T-helper 1 cell (primary cell): ENCODE measurements at places on chromosomes 4 and X.

DNA sequence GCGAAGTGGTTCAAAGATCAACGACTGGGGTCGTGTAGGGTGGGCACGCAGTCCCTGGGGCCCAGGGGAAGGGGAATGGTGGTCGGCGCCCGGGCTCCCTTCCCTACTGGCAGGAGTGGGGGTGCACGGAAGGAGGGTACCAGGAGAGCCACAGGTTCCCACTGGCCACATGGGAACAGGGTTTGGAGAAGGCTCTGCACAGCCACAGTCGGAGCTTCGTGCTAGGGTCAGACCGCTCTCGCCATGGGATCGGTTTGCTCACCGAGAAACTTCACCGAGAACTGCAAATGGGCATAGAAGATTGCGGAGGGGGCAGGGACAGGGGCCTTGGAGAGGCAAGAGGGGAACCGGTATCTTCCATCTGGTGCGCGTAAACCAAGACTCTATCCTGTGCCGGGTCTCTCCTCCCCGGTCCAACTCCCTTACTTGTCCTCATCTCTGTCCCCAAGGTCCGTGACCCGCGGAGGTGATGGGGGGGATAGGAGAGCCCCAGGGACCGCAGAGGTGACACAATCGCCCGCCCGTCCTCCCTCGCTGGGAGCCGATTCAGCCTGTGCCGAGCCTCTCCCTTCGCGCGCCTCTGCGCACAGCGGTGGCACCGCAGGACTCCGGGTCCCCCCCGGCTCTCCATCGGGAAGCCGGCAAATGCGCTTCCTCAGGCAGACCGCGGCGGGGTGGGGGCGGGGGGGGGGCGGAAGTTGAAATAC, 1.0 kb downstream of the SCD5 start:
- DNase-seq: no peak

GRCh38 chrX:108439961-108440696, 491 bp downstream of the COL4A5 start:
- DNase-seq: no peak

DNA sequence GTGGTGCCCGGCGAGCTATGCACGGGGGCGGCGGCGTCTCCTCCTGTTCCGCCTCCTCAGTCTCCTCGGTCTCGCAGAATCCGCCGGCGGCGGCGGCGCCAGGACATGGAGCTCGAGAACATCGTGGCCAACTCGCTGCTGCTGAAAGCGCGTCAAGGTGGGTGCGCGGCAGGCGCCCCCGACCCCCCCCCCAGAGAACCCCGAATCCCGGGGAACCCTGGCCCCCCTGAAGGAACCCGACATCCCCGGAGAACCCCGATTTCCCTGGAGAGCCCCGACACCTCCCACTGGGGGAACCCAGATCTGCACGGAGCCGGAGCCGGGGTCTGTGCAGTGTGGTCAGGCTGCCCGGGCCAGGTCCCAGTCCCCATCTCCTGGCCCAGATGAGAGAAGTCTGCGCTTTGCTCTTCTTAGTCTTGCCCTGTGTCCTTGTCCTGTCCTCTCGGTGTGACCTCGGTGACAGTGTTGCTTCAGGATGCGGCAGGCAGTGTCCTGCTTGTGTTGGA, 648 bp downstream of the GRK4 start:
- no peak for DNase-seq

DNA sequence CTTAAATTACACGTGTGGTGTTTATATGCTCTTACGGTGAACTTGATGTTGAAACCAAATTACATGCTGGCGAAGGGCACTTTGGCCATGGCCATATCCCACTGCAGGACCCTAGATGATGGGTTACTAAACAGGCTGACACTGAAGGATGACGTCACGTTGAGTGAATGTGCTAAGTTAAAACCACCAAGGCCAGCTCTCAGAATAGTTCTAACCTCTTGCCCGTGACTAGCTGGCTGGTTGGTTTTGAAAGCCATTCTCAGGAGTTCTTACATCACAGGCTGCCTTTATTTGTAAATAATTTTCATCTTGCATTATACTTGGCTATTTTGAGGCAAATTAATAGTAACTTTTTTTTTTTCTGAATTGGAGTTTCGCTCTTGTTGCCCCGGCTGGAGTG, 41.3 kb upstream of the PHEX start:
- DNase-seq: no peak

- no peak for DNase-seq
These were observed 54.0 kb upstream of the PLAC1 start for GRCh38 chrX:134712272-134712671.

GRCh38 chr4:137116144-137116543, 416.1 kb downstream of the PCDH18 start:
- no peak for DNase-seq

DNA sequence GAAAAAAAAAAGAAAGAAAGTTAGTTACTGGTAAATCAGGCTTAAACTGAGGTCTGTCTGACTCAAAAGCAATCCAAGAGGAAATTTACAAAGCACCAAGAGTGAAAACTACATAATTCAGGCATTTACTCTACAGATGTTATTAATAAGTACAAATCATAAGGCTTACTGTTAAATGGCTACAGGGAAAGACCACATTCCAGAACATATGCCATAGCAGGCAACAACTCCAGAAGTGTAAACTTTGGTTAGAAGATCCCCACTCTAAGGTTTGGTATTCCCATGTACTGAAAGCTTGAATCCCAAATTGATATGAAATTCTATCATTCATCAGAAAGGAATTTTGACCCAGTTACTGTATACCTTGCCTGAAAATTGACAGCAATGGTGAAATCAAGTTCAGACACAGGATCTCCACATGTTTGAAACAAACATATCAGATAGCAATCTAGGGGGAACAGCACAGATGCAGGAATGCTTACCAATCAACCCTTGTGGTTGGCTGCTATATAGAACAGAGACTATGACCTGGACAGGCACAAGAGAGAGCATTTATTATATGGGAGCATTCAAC, 6.6 kb downstream of the USP26 start:
- no peak for DNase-seq

GRCh38 chrX:140709421-140709846, at the start of gene LINC00632:
LINC00632 (plus strand) TSS chrX:140709759.
- DNase-seq: no peak
